Erythroblast (primary cell): ENCODE measurements at places on chromosomes 11 and 22.

GRCh38 chr11:124865902-124866851 lies 945 bp downstream of the ROBO3 start:
- DNase-seq = peak; percentile 68

DNA sequence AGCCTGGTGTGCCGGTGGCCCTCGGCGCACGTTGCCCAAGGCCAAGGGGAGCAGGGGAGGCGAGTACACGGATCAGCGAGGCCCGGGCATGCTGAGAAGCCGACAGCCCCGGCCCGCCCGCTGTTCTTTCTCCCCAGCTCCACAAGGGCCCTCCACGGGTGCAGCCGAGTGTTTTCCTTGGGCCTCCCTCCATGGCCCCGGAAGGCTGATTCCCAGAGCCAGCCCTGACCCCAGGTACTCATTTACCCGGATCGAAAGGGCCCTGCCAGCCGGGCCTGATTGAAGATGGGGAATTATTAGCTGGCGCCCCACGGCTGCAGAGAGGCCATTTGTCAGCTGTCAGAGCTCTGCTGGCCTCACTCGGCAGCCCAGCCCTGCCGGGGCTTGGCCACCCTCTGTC lies 53.1 kb downstream of the WNT7B start:
- DNase-seq = no peak

DNA sequence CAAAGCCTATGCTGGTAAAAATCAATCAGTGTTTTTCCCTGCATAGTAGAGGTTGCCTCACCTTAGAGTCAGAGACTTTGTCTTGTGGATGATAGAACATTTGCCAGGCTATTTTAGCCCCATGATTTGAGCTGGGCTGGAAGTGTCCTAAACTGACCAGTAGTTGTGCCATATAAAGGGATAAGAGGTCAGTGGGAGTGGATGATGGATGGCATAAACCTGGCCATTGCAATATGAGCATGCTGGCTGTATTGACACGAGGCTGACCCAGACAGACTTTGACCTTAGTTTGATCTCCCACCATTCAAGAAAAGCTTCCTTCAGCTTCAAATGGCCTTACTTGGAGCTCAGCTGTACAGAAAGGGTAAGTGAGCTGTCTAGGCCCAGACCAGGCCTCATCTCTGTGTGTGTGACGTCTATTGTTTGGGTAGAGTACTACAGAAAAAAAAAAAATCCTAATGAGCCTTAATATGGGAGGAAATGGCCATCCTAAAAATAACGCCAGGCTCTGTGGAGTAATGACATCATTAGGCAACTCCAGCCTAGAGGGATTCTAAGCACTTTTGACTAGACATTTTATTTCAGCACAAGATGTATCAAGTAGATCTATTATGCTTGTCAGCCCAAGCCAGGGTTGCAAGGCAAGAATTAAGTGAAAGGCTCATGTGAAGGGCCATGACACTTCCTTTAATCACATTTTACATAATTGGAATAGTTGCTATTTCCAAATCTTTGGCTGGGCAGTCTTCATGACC lies 51.3 kb upstream of the CADM1 start:
- no peak for DNase-seq

GRCh38 chr11:65872586-65873317 lies at the start of gene EFEMP2:
TSS of gene EFEMP2 (minus strand) at chr11:65872800. CDS start at chr11:65872354, 446 bp downstream.
- no peak for DNase-seq

DNA sequence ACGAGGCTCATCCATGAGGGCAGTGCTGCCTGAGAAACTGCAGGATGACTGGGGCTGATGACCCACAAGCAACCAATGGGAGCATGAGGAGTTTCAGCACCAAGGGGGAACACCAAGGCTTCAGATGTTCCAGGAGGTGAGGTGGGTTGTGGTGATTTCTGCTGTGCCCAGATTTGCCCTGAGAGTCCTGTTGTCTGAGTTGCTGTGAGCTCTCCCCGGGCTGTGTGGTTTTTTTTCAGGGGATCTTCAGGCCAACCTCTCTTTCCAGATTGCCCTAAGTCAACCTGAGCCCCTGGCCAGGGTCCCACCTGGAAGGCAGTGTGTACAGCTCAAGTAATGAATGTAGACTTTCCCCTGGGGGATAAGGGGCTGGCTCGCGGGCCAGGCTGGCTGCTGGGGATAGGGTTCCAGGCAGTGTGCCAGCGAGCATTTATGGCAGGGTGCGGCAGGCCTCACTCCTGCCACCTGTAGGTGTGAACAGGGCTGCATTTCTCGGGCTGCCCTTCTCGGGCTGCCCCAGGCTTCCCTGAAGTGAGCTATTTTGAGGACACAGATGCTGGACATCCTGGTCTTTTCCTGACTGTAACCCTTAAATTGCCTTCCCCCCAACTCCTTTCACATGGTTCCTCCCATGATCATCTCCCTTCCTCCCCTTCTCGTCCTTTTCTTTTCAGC lies 9.8 kb downstream of the SLC22A6 start:
- DNase-seq = peak; percentile 55

- no peak for DNase-seq
These were observed 844 bp downstream of the APOL6 start for GRCh38 chr22:35649026-35649553.

DNA sequence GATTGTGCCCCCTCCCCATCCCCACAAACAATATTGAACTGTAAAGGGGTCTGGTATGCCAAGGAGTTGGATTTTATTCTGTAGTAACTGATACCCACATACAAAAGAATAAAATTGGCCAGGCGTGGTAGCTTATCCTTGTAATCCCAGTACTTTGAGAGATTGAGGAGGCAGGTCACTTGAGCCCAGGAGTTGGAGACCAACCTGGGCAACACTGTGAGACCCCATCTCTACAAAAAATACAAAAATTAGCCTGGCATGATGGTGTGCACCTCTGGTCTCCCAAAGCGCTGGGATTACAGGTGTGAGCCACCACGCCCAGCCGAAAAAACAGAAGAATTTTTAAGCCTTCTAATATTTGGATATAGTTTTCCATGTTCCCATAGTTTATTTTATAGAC lies 4.2 kb upstream of the GLB1L3 start:
- no peak for DNase-seq

- DNase-seq = no peak
These were observed 23.4 kb upstream of the CADM1 start for GRCh38 chr11:115527534-115528125.

DNA sequence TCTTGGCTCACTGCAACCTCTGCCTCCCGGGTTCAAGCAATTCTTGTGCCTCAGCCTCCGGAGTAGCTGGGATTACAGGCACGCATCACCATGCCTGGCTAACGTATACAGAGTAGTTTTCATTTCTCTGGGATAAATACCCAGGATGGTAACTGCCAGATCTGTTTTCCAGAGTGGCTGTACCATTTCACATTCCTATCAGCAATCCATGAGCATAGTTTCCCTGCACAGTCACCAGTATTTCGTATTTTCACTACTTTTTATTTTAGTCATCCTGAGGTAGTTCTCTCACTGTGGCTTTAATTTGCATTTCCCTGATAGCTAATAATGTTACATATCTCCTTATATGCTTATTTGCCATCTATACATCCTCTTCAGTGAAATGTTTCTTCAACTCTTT lies 11.0 kb upstream of the SCARF2 start:
- DNase-seq = no peak

DNA sequence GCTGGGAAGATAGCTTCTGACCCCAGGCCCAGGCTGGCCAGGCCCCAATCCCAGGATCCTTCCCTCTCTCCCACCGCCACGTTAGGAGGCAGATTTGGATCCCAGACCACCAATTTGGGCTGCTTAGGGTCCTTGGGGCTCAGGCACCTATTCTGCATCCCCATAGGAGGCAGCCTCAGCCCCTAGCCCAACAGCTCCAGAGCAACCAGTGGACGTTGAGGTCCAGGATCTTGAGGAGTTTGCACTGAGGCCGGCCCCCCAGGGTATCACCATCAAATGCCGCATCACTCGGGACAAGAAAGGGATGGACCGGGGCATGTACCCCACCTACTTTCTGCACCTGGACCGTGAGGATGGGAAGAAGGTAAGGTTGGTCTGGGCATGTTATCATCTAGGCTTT lies 16.1 kb downstream of the TUB start:
- no peak for DNase-seq

DNA sequence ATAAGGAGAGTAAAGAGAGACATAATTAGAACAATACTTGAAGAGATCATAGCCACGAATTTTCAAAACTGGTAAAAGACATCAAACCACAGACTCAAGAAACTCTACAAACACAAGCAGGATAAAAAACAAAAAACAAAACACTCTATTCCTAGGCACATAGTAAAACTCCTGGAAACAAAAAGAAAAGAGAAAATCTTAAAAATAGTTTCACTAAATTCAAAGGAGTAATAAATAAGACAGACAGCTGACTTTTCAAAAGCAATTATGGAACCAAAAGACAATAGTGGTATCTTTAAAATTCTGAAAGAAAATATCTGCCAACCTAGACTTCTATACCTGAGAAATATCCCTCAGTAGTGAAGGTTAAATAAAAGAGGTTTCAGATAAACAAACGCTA lies 9.2 kb upstream of the NARS2 start:
- DNase-seq = no peak
